Activated T-helper 17 cell treated with anti-CD3 and anti-CD28 coated beads, Interleukin-2, amount 50 U/mL, for 72 hours (primary cell): ENCODE measurements at places on chromosomes 13 and 19. TPM values are rescaled to one million over a fixed set of nuclear protein-coding genes. Genes with fewer than 3 reads are reported as not detected.

LILRA6 gene
- total RNA-seq = 0.39 TPM

TYROBP gene
- not detected for total RNA-seq

ACER1 gene
- total RNA-seq = not detected

C3 gene
- total RNA-seq = 4.3 TPM

JSRP1 gene
- total RNA-seq = 1.0 TPM

PSPN gene
- 2.8 TPM for total RNA-seq

GSX1 gene
- total RNA-seq = not detected

CPB2 gene
- not detected for total RNA-seq

PSG11 gene
- total RNA-seq = 0.35 TPM

KLK12 gene
- not detected for total RNA-seq

SPACA7 gene
- not detected for total RNA-seq

B3GNT3 gene
- total RNA-seq = not detected

IGFL1 gene
- total RNA-seq = not detected

ZNF584 gene
- 9.0 TPM for total RNA-seq

NBEA gene
- 0.50 TPM for total RNA-seq

ZNF525 gene
- total RNA-seq = 12.0 TPM

CLEC4G gene
- not detected for total RNA-seq

TLE5 gene
- 348 TPM for total RNA-seq

FGF21 gene
- not detected for total RNA-seq
